ENCODE measurements at places on chromosomes 7 and 10.

GRCh38 chr10:113550365-113550764, 2.5 kb upstream of the HABP2 start:
- DNase-seq, result no peak

- DNase-seq, result peak; percentile 67
These were observed 8.0 kb upstream of the ZNRF2 start for GRCh38 chr7:30276203-30276900.

DNA sequence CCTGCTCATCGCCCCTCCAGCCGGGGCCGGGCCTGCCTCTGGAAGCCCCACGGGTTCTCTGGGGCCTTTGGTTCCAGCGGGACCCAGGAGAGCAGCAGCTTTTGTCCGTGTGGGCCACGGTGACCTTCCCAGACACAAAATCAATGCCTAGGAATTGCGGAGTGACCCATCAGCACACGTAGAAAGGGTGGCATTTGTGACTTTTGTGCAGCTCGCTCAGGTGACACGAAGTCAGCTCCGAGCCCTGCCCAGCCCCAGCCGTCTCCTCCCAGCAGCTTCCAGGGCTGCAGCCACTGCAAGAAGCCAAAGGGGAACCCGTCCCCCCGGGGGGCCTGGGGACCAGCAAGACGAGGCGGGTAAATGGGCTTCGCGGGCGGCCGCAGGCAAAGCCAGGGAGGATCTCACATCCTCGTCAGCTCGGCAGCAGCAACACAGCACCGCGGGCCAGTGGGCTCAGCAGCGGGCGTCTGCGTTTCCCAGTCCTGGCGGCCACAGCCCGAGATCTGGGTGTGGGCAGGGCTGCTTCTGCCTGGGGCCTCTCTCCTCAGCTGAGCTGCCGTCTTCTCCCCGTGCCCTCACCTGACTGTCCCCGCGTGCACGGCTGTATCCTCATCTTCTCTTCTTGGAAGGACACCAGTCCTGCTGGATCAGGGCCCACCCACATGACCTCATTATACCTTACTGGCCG, 88.5 kb downstream of the PAXIP1 start:
- no peak for DNase-seq

DNA sequence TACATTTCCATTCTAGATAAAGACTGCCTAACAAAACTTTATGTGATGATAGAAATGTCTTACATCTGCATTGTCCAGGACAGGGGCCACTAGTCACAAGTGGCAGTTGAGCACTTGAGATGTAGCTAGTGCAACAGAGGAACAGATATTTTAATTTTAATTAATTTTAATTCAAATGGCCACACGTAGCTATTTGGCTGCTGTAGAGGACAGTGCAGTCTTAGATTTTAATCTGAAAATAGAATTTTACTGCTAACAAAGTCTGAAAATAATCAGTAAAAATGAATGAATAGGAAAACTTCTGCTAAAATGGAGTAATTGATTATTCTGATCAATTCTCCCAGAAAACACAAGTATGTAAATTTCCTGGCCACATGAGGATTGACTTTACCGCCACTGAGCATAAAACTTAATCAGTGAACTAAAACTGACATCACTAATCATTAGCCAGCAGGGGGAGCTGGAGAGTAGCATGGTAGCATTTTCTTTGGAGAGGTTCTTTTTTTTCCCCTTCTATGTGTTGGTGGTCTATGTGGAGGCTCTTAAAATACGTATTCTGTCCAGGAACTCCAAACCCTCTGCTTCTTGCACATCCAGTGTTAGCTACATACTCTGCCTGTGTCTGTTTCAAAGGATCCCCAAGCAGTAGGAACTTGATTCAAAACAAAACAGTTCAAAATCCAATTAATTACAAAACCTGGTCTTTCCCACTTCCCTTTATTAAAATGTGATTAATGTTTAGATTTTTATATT, 52.1 kb downstream of the TSPAN12 start:
- peak; percentile 49 for DNase-seq

DNA sequence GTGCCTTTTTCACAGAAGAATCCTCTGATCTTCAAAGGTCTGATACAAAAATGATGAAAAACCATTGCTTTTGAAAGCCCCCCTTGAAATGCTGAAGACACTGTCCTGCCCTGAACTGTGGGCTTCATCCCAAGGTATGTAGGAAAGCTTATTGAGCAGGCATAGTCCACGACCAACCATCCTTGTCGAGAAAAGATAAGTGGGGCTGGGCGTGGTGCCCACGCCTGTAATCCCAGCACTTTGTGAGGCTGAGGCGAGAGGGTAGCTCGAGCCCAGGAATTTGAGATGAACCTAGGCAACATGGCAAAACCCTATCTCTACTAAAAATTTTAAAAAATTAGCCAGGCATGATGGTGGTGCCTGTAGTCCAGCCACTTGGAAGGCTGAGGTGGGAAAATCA, 25.6 kb downstream of the TACR2 start:
- no peak for DNase-seq

GRCh38 chr10:79069325-79070080, 737 bp downstream of the ZMIZ1 start:
- DNase-seq, result peak; percentile 40

DNA sequence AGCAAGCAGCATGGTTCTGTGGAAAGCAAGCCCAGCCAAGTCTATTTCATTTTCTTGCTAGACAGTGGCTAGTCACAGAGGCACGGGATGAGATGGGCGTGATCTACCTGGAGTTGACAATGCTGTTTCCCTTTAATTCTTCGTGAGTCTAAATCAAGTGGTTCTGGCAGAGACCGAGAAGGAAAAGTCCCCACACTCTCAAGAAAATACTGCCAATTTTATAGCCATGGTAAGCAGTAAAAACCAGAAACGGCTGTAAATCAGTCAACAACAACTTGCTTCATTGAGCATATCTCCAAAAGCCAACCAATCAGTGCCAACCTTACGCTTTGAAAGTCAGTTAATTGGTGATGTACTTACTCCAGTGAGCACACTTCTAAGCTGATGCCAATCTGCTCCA, 223.4 kb downstream of the SEC23IP start:
- no peak for DNase-seq

- DNase-seq, result no peak
These were observed 10.0 kb downstream of the ZNF777 start for GRCh38 chr7:149450821-149451220.

DNA sequence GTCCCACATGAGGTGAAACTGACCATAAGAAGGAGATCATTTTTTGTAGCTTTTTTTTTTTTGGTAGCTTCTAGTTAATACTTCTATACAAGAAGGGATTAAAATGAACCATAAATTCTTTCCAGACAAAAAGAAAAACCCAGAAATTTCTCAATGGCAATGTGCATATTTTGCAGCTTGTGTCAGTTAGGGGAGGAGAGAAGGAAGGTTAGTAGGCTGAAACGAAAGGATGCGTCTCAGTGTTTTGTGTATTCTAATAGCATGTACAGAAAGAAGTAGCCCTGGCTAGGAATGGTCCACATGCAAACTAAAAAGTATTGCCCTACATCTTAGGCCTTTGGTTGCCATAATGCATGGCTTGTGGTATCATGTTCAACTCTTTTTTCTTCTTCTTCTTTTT, 90.6 kb downstream of the CACNB2 start:
- DNase-seq, result no peak

DNA sequence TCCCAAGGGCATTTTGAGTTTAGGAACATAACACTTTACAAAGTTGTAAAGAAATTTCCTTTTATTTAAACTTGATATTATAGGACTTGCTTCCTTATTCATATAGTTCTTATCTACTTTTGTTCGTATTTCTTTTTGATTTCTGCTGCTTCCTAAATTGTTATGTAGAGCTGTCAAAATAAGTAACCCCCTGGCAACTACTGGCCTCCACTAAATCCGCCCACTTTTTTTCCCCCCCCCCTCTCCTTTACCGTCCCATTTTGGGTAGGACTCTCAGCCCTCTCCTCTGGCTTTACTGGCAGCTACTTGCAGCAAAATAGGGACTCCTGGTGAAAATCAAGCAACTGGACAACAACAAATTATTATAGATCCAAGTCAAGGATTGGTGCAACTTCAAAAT, 1.1 kb downstream of the SP4 start:
- no peak for DNase-seq

DNA sequence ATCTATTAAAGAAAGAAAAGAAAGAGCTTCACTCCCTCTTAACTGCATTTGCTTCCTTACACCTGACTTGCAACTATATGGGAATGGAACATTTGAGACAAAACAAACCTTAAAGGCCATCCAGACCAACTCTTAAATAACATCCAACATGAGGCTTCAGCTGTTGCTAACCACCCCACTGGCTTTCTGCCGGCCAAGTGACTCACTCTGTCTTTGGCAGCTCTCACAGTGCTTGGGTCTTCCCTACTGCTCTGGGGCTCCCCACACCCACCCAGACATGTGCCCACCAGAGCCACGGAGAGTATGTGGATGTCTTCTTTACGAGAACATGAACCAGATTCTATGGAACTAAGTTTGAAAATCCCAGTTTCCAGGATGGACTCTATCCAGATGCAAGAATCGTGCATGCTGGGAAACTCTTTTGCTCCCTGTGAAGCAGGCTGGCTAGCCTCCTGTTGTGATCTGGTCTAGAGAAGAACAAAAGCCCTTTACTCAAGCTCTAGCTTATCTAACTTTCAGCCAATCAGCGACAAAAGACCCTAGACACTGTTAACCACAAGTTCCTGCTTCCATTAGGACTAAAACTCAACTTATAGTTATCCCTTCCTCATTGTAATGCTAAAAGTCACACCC, 245.7 kb downstream of the TCERG1L start:
- no peak for DNase-seq

GRCh38 chr10:43594944-43595589, 11.2 kb upstream of the ZNF485 start:
- peak; percentile 62 for DNase-seq

- no peak for DNase-seq
These were observed 88.3 kb upstream of the AGK start for GRCh38 chr7:141462958-141463357.

DNA sequence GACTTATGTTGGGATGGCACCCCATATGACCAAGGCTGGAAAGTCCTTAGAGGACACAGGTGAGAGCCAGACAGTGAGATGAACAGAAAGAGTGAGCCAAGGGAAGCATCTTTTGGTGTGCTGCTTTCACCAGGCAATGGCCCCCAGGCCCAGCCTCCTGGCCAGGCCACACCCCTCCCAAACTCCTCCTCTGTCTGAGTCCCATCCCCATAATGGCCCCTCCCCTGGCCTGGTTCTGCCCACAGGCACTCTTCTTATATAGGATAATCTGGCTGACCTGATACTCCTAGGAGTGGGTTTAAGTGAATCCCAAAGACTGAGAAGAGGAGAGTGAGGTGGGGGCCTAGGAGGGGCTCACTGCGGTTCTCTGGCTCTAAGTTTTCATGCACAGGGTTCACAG, 252.5 kb downstream of the RPS24 start:
- no peak for DNase-seq

GRCh38 chr10:6917125-6917524, 337.0 kb upstream of the PRKCQ start:
- DNase-seq, result peak; percentile 13

DNA sequence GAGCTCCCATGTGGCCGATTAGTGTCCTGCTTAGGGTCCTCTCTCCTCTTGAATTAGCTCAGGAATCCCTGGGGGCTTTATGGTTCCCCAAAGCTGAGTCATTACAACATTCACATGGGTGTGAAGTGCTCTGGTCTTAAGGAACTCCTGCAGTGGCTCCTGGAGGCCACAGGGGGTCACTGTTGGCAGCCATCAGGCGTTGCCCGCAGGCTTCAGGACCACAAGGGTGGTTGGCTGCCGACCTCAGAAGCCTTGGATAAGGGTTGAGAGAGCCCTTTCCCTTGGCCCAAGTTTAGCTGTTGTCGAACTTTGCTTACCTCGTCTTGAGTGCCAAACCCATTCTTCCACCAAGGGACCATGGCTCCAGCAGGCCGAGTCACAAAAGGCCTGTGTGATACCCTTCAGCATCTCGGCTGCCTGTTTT, 61.7 kb downstream of the SH2D4B start:
- peak; percentile 42 for DNase-seq

Measured in CD4-positive, alpha-beta T cell treated with Interleukin-1 beta for 1 hour (primary cell).